Upper lobe of right lung (tissue), 1 donor: ENCODE measurements at places on chromosomes 1 and 21. TPM values are rescaled to one million over a fixed set of nuclear protein-coding genes. Genes with fewer than 3 reads are reported as not detected.

DNA sequence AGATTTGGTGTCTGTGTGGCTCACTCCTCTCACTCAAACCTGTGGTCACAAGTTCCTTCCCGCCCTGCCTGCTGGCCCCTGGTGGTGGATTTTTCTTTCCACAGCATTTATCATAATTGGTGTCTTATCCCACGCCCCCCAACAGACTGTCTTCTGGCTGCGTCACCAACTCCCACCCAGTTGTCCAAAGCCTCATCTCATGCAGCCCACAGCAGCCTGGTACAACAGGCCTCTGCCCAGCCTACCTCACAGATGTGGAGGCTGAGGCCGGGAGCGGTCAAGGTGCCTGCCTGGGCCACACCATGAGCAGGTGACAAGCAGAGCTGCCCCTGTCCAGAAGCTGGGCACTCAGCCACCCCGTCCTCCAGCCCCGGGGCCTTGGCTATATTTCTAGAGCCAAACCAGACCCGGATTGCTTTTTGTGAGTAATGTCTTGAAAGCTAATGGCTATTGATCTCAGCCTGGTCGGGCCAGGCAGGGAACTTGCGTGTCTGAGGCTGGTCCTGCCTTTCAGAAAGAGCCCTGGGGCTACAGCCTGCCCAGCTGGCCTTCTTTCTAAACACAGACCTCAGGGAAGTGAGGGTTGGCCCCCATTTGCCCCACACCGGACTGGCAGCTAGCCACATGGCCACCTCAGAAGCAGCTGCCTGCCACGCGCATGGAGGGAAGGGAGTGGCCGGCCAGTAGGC is 2.6 kb downstream of the KCNAB2 start:
- DNase-seq: no peak

DNA sequence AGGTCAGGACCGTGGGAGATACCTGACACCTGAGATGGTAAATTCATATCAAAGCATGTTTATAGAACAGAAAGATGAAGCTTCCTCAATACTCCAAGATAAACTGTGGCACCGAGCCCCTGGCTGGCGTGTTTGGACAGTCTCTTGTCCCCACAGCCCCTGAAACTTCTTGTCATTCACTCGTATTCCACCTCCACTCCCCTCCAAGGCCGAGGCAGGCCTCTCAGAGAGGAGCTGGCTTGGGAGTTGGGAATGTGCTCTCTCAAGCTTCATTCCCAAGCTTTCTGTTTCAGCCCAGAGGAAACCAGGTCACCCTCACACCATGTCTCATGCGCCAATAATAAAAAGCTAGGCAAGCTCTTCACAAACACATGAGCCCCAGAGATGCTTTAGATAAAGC is 86.1 kb downstream of the NPHP4 start:
- DNase-seq: no peak

DNA sequence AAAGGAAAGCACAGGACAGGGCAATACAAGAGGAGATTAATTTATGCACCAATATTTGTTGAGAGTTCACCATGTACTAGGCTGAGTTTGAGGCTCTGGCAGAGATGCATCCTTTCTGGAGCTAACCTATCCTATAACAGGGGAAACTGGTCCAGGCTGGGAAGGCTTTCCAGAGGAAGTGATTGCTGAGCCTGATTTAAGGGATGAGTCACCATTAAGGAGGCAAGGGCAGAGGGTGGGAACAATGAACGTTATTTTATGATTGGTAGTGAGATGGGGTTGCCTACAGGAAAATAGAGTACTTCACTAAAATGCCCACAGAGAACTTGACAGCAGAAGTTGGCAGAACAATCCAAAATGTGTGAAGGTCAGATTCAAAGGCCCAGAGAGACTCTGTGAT is 141.4 kb downstream of the PLPP3 start:
- no peak for DNase-seq

- no peak for DNase-seq
Observed at GRCh38 chr1:161162806-161163205, 3.4 kb upstream of the PPOX start.

DNA sequence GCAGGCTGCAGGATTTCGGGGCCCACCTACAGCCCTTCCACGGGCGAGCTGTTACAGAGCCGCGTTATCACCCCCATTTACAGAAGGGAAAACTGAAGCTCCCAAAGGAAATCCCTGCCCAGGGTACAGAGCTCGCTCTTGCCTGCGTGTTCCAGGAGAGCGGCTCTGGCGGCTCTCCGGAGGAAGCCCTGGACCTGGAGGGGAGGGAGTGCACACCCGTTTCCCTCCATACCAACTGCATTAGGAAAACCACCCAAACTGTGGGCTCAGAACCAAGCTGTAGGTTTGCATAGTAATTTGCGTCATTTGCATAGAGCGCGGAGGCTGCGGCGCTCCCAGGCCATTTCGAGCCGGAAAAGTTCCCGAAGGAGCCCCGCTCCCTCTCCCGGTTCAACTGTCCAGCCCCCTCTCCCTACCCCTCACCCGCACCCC is 24.7 kb upstream of the ADGRB2 start:
- no peak for DNase-seq

DNA sequence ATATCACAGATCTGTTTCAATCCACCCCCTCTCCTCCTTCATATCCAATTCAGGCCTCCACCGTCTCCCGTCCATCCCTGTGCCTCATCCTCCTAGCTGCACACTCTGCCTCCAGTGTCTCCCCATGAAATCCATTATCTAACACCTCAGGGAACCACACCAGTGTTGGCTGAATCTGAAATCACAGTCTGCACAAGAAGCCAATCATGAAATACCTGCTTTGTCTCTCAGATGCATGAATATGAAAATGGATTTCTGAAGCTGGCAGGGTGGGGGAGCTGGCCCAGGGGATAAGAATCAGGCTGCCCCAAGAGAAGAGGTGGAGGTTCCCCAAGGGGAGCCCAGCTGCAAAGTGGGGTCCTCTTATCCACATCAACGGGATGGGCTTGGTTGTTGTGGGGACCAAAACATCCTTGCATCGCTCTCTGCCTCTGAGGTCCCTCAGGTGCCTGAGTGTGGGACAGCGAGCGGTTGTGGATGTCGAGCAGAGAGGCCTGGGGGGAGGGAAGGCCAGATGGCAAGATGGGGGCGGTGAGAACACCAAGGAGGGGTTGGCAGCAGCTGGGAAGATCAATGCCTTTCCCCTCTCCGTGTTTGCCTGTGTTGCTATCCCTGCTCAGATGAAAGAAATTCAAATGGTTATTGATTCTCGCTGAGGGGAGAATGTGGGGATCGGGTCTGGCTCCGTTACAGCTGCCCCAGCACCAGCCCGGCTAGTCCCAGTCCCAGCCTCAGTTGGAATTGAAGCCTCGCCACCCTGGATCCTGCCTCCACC is 237.3 kb upstream of the POU3F1 start:
- DNase-seq: no peak

DNA sequence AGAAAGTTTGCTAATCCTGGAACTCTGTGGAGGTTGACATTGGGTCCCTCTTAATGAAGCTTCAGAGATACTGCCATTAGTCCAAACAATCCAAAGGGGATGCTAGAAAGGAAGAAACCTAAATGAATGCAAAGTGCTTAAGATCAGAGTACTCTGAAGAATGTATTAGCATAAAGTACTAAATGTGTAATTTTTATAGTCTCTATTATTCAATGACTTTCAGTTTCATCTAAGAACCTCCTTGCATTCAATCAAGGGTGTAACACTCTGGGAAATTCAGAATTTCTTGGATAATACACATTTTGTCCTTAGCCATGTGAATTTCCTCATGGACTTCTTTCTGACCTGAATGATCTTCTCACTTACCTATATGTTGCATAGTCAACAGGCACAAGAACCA is 1078.5 kb upstream of the ADGRL4 start:
- DNase-seq: no peak

GRCh38 chr1:246210756-246211155 is 296.3 kb downstream of the SMYD3 start:
- no peak for DNase-seq

TTLL7 gene
- total RNA-seq: 16.2 TPM
